ENCODE measurements at places on chromosomes 16 and 17.

DNA sequence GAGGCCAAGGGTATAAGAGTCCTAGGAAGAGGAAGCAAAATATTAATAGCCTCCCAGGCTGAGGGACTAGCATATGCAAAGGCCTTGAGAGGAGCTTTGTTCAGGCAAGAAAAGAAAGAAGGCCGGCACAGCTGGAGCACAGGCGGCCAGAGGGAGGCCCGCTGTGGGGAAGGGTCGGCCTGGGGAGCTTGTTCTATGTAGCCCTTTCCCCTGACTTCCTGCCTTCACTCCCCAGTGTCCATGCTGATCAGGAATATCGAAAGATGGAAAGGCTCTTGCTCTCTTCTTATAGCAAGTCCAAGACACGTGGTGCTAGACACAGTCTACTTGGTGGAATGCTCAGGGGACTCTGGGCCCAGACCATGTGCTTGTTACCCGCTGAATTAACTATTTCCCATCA, 27.4 kb upstream of the HAS3 start:
- no peak for DNase-seq

DNA sequence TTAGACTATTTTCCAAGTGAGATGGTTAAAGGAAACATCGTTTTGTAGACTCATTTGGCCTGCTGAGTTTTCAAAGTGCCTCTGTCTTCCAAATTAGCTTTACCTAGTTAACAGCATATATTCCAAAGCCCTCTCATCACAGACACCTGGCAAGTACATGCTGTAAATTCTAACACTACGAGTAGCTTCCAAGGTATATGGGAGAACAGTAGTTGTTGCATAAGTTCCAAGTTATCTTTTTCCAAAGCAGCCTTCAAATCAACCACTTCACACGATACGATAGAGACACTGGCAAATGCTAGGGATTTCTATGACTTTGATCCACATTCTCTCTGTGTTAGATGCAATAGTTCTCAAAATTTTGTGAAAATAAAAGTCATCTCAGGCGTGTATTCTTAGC, 299.3 kb downstream of the CNTNAP4 start:
- DNase-seq, result no peak

DNA sequence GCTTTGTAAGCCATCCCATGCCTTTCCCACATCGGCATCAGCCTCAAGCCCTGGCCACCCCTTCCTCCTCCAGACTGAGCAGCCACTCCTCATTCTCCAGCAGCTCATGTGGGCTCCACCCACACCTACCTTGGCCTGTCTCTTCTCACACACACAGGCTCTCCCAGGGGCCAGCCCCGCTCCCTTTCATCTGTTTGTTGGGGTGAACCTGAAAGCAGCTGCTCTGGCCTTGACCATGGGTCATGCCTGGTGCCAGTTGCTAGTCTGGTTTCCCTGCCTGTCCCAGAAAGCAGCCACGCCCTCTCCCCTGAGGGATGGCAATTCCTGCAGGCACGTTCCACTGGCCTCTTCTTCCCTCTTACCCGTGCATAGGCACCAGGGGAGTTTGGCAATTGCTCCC, 11.4 kb upstream of the TMEM238L start:
- DNase-seq, result no peak

GRCh38 chr16:19114359-19115147, 789 bp downstream of the ITPRIPL2 start:
- DNase-seq, result peak; percentile 76

GRCh38 chr16:88742896-88743605, 36.7 kb downstream of the CTU2 start:
- DNase-seq, result peak; percentile 31

DNA sequence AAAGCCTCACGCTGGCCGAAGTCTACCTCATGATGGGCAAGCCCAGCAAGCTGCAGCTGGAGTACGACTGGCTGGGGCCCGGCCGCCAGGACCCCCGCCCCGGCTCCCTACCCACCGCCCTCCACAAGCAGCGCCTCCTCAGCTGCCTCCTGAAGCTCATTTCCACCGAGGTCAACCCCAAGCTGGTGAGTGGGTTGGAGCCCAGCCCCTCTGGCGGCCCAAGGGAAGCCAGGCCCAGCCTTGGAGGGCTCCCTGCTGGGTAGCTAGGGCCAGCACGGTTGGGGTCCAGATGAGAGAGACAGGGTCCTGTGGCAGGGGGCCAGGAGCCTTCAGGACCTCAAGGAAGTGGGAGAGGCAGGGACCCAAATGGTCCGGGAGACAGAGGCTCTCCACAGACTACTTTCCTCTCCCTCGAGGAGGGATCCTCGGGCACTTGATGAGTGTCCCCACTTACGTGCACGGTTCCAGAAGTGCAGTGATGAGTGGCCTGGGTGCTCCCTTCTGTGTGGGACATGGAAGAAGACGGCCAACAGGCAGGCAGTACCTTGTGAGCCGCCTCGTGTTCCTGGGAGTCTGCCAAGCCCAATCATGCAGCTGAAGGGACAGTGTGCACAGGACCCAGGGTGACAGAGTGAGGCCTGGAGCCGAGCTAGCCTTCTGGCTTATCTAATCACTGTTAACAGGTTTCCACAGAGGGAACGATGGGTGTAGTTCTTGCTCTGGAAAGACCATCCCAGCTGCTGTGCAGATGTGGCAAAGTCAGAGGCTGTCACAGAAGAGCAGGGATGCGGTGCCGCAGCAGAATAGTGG, 21.1 kb upstream of the JPT2 start:
- no peak for DNase-seq

DNA sequence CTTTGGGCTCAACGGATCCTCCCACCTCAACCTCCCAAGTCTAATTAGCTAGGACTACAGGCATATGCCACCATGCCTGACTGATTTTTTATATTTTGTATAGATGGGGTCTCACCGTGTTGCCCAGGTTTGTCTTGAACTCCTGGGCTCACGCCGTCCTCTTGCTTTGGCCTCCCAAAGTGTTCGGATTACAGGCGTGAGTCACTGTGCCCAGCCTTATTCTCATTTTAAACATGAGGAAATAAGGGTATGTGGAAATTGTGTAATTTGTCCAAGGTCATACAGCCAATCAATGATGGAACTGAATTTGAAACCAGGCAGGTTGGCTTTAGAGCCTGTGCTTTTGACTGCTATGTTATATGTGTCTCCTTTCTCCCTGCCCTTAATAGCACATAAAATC, 27.4 kb upstream of the AQP8 start:
- DNase-seq, result no peak

GRCh38 chr17:79693419-79693818, 37.3 kb upstream of the ENPP7 start:
- DNase-seq, result no peak

Measured in NCI-H69 (cell line).